LNCaP clone FGC (cell line): ENCODE measurements at places on chromosomes 5 and 9.

DNA sequence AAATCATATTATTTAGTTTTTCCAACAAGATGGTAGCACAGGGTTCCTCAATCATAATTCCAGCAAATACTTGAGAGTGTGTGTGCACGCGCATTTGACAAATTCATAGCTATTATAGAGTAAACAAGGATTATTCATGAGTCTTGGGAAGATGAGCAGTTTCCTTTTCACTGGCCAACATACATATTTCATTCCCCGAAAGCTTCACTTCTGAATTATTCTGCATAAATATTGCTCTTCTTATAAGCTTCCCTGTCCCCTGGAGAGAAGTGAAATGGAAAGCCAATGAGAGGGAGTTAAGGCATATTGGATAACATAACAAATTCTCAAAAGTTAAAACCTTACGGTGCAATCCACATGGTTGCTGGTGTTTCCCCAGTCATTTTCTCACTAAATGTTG, 386.4 kb upstream of the SEMA6A start:
- DNase-seq, result no peak

DNA sequence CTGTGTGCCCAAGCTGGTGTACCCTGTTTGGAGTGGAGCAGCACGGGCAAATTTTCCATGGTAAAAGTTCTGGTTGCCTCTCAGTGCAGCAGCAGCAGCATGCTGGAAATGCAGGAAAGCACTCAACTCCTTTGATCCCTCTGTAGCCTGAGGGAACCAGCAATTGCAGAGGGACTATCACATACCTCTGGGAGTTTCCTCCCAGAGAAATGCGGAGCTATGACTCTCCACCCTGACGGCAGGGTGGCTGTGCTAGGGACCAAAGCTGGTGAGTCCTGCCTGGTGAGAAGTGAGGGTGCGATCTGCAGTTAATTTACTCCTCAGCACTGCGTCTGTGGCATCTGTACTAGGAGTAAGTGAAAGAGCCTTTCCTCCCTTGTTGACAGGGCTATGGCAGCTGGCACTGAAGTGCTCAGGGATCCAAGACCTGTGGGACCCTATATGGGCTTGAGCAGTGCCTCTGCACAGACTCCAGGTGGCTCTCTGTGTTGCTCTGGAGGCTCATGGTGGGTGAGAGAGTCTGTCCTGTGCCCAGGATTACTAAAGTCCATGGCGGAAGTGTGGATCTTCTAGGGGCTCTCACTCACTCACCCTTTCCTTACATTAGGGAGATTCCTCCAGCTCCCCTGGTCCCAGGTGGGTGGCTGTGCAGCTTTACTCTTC, 601.2 kb upstream of the TYRP1 start:
- no peak for DNase-seq

GRCh38 chr9:94010980-94011533, 55.9 kb upstream of the BARX1 start:
- no peak for DNase-seq

DNA sequence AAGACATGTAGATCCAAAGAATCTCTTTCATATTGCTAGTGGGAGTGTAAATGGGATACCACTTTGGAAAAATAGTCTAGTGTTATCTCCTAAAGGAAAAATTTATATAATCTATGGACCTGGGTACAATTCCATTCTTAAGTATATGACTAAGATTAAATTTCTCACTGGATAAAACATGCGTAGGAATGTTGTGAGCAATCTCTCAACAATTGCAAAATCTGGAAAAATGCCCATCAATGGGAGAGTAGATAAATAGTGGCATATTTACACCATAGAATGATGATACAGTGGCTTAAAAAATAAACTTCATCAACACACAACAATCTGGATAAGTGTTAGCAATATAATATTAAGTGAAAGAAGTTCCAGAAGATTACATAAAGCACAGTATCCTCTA, 469.5 kb downstream of the MAN2A1 start:
- no peak for DNase-seq

GRCh38 chr5:3142261-3143027, 391.0 kb upstream of the IRX2 start:
- no peak for DNase-seq
